Stimulated activated CD4-positive, alpha-beta T cell treated with anti-CD3 and anti-CD28 coated beads, Interleukin-2, amount 100 ng/mL, for 24 hours (primary cell): ENCODE measurements at places on chromosomes 13 and 19.

DNA sequence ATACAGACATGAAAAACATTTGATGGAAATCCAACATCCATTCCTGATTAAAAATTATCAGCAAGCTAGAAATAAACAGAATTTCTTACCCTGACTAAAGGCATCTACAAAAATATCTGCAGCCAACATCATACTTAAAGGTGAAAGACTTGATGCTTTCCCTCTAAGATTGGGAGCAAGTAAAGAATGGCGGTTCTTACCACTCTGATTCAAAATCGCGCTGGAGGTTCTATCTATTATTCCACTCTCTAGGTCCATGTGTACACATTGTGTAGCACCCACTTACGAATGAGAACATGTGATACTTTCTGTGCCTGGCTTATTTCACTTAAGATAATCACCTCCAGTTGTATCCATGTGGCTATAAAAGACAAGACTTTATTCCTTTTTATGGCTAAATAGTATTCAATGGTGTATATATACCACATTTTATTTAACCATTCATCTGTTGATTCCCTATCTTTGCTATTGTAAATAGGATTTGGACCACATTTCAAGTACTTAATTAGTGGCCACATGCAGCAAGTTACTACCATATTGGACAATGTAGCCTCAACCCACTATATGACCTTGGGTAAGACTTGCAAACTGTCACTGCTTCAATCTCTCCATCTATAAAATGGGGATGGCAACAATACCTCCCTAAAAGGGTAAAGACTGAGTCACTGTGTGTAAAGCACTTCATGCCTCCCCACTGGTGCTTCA, 38.4 kb upstream of the CYP2A7 start:
- no peak for DNase-seq

DNA sequence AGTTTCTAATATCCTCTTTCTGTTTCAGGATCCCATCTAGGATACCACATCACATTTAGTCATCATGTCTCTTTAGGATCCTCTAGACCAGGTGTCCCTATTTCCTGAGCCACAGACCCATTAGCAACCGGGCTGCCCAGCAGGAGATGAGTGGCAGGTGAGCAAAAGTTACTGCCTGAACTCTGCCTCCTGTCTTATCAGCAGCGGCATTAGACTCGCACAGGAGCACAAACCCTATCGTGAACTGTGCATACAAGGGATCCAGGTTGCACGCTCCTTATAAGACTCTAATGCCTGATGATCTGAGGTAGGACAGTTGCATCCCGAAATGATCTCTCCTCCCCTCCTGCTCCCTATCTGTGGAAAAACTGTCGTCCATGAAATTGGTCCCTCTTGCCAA, 7.8 kb upstream of the CEBPG start:
- DNase-seq = no peak

DNA sequence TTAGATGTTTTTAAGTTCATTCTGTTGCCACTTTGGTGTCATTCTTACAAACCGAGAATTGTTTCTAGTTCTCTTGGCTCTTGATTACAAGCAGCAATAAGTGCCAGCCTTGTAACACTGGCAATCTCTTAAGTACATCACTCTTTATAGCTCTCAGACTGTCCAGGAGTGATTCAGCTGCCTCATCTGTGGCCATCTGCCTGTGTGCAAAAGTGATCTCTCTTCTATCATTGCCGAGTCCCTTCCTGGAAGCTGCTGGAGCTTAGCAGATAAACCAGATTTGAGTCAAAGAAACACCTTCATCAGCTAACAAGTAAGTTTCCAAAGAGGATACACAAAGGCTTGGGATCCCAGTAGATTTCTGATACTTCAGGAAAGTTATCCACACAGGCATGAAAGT, 23.2 kb downstream of the STOML3 start:
- no peak for DNase-seq

DNA sequence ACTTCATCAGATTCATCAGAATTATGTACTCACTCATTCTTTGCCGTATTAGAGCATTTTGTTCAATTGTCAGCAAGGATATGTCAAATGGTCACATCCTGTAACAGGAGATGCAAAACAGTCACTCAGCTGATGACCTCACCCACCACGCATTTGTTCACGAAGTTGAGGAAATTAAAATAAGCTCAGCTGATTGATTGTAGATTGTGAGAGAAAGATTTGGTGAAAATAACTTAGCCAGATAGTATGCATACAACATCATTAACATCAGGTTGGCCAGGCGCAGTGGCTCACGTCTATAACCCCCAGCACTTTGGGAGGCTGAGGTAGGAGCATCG, 22.6 kb upstream of the CDC16 start:
- DNase-seq = no peak

- DNase-seq = no peak
Observed at GRCh38 chr19:46514589-46515289, 19.1 kb upstream of the PNMA8B start.

GRCh38 chr19:40228346-40228745, 1.9 kb upstream of the CCNP start:
- no peak for DNase-seq

- peak; percentile 56 for DNase-seq
Observed at GRCh38 chr19:51450730-51451307, 7.4 kb downstream of the SIGLEC8 start.

DNA sequence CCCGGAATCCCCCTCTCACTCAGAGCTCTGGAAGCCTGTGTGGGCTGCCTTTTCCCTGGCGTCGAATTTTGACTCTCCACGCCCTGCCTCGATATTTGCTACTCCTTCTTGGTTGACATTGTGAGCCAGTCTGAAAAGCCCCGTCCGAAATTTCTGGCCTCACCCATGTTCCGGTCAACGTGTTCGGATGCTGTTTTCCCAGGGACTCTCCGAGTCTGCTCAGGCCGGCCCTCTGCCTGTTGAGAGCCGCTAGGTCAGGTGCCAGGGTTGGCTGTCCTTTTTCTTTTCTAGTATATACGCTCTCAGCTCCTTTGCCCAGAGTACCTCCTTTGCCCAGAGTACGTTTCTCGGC, 6.8 kb upstream of the DGKH start:
- DNase-seq = no peak

DNA sequence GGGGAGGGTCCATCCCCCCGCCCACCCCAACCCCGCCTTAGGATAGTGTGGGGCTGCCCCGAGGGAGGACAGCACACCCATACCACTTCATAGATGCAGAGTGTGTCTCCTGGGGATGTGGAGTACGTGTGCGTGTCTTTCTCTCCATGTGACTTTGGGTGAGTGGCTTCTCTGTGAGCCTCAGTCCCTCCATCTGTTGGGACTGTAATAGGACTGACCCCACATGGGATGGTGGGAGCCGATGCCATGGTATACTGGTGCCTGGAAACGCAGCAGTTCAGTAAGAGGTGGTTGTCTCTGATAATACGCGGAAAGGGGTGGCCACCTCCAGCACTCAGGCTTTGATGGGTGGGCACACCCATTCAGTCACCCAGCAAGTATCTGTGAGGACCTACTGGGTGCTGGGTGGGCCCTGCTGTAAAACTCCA, 816 bp upstream of the PRKD2 start:
- peak; percentile 17 for DNase-seq

GRCh38 chr19:27765912-27766725, 1446.8 kb downstream of the UQCRFS1 start:
- no peak for DNase-seq

DNA sequence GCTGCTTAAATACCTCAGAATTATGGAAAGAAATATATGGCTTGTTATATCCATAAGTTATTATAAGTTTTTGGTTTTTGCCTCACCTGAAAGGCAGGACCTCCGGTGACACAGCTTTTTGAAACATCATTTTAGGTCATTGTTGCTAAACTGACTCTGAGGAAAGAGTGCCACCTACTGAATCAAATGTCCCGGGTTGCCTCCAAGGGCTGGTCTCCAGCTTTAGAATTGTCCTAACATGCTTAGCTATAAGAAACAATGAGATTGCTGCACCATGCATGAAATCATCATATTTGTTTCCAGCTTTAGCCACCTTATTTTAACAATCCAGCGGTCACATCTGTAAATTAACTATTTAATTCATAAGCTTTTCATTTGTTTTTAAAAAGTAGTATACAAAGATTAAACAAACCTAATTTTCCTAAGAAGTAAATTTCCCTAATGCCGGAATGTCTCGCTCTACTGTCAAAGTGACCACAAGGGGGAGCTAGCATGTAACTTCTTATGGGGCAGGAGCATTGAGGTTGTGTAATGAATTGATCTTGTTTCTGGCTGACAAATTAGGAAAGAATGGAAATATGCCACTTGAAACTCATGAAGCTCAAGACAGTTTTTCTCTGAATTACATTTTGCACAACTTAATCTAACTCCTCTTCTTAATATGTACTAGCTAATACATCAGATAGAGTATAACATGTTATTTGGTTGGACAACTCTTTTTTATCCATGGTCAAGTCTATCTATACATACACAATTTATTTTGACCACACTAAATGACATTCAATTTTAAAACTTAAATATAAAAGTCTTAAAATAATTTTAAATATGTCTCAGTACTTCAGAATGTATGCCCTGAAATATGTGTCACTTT, 6.7 kb upstream of the PCDH17 start:
- no peak for DNase-seq

DNA sequence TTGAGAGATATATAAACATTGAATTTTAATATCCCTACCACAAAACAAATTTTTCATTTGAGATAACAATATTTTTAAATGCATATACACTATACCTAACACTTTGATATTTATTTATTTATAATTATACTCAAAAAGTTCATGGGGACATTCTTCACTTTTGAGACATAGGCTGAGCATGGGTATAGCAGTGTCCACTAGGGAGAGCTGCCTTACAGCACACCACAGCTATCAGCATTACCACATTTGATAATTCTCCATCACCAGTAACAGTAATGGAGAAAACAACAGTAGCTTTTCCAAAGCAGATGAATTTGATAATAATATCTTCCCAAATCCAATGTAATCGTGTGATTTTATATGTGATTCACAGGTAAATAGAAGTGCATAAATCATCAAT, 626.1 kb downstream of the DACH1 start:
- no peak for DNase-seq

GRCh38 chr19:7515645-7516151, at the start of gene ZNF358:
ZNF358 (plus strand) TSS chr19:7516103; CDS start chr19:7519243, 3,140 bp downstream.
- DNase-seq = no peak

DNA sequence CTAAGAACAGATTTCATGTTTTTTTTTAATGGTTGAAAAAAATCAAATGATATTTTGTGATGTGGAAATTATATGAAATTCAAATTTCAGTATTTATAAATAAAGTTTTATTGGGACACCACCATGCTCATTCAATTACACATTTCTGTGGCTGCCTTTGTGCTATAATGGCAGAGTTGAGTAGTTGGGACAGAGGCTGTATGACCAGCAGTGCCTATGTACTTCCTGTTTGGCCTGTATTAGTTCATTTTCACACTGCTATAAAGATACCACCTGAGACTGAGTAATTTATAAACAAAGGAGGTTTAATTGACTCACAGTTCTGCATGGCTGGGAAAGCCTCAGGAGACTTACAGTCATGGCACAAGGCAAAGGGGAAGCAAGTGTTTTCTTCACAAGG, 33.6 kb downstream of the AKAP11 start:
- DNase-seq = no peak

- no peak for DNase-seq
Observed at GRCh38 chr19:57583104-57583520, 833 bp upstream of the ZIK1 start.
